ENCODE measurements at places on chromosomes 3 and 15.

- no peak for DNase-seq
These were observed 584 bp downstream of the RPS17 start for GRCh38 chr15:82539691-82540054.

DNA sequence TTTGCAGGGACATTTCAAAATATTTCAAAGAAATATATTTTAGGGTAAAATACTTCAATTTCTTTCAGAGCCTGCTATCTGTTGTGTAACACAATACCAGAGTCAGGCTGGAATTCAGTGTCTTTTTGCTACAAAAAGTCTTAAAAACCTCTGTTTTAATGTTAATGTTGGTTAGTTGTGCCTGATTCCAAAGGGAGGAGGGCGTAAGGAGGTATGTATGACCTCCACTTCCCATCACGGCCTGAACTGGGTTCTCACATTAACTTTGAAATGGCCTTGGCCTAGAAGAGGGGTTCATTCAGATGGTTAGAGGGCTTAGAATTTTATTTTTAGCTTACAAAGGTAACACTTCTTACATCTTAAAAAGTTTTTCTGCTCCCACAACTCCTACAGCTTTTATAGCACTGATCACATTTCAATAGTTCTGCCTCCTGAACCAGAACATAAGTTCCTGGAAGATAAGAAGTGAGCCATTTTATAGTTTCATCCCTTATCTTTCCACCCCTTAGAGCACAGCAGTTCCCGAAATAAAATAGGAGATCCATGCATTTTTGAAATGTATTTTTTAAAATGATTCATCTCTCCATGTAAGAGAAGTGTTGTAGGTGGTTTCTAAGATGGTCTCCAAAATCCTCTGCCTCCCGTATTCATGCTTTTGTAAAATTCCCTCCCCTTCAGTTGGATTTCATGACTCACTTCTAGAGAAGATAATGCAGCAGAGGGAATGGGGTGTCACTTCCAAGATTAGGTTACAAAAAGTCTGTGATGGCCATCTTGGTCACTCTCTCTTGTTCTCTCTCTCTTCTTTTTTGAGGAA lies 543.1 kb upstream of the NECTIN3 start:
- DNase-seq = no peak

DNA sequence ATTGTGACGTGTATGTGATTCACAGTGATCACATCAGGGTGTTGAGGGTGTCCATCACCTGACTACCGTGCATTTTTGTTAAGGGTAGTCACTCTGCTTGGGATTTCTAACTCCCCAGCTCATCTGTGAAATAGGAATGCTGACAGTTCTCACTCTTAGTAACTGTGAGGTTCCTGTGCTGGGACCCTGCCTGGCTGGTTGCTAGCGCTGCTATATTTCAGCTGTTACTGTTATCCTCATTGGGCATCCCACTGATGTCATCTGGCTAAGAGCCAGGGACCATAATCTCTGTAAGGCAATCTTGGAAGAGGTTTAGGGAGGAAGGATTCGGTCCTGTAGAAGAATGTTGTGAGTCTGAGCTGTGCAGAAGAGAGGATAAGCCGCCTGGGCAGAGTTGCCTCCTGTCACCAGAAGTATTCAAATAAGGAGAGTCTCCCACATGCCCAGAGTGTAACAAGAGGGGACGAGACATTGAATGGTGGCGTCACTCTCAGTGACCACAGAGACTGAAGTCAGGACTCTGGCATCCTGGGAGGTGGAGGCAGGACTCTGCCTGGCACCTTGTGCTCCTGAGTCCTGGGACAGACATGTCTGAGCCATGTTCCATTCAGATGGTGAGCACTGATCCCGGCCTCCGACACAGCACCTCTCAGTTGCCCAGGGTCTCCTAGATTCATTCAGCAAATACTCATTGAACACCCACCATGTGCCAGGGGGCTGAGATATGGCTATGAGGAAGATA lies 52.2 kb downstream of the FBLN2 start:
- DNase-seq = no peak

GRCh38 chr3:133825969-133826727 lies 20.5 kb downstream of the SRPRB start:
- DNase-seq = no peak

DNA sequence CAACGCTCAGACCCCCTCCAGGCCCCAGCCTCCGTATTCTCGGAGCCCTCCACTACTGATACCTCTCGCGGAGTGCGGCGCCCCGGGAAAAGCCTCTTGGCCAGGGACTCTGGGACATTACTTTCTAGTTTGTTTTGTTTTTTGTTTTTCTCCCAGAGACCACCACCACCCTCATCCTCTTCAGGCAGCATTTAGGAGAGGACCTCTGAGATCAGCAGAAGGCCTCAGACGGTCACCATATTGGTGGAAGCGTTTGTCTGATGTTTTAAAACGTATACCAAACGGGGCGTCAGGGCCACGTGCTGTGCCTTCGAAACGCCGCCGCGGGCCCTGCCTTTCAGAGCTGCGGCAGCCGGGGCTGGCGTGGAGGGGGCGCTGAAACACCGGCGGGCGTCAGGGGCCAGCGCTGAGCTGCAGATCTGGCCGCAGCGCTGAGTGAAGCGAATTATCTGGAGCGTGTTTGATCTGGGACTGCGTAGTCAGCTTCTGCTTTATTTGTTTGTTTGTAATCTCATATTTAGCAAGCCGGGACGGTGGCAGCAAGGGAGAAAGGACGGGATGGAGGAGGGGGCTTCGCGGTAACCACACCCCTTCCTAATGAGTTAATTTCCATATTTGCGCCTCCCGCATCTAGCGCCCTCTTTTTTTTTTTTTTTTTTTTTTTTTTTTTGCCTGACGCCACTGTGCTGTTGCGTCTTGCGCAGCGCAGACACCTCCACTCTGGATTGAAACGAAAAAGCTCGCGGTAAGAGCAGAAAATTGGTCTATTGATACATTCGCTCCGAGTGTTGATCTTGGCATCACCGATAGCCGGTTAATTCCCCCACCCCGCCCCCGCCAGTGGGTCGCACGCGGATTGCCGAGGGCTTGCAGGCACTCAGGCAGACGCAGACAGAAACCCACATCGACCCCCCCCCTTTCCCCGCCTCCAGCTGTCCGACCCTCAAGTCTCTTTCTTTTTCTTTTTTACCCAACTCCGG lies 14.9 kb downstream of the SOX2 start:
- no peak for DNase-seq
